Activated gamma-delta T cell treated with Interleukin-2 at 50 U/mL for 16 hours (primary cell): ENCODE measurements at places on chromosomes 12 and 14.

- no peak for DNase-seq
These were observed 124.7 kb downstream of the ZNF664 start for GRCh38 chr12:124097701-124098100.

GRCh38 chr12:40942326-40942725, 245.8 kb upstream of the PDZRN4 start:
- DNase-seq: no peak

DNA sequence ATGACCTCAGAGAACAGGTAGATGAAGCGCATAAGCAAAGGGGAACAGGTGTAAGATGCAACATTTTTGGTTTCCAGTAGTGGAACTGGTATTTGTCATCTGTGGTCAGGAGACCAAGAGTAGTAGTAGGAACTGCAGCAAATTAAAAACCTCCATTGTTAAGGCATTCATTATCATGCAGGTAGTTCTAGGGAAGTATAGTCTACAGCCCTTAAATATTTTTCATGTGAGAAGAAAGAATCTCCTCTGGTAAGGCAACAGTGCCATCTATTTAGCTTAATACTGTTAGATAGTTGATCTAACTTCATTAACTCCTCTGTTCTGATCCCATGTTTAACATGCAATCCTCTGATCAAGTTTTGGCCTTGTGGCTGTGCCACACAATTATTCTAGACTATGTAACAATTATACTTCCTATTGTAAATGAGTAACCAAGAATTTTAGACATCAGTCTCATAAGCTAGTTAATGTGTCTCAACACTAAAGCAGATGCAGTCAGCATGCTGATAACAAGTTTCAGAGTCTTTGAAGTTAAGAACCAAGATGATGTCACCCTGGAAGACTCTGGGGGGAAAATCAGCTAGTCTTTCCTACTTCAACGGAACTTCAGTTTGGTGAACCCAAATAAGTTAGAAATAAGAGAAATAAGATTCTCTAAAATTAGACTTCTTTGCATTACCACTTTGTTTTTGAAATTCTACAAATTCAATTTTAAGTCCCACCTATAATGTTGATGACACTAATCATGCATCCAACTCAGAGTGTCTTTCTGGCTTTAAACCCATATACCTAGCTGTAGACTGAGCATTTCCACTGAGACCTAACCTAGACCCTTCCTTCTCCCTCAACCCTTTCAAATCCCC, 70.9 kb downstream of the STXBP6 start:
- DNase-seq: no peak

GRCh38 chr14:103594265-103594664, 31.5 kb downstream of the COA8 start:
- DNase-seq: no peak

GRCh38 chr12:77995436-77996167, 164.9 kb downstream of the NAV3 start:
- no peak for DNase-seq

DNA sequence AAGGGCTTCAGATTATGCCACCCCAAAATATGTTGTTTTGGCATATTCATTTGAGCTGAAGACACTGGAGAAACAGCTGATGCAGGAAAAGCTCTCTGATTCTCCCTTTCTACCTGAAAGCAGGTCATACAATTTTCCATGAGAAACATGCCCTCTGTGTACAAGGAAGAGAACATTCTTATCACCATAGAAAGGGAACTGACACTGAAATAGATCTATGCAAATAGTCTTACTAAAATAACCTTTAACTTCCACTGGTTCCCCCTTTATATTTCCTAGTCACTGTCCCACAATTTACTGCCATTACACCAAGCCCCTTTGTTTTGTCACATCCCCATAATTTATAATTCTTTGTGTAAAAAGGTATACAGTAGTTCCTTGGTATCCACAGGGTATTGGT, 9.6 kb upstream of the PHC1 start:
- DNase-seq: no peak

GRCh38 chr12:68794653-68795251, 13.2 kb upstream of the MDM2 start:
- DNase-seq: no peak

- DNase-seq: no peak
These were observed 172.2 kb upstream of the DDHD1 start for GRCh38 chr14:53325176-53325806.

DNA sequence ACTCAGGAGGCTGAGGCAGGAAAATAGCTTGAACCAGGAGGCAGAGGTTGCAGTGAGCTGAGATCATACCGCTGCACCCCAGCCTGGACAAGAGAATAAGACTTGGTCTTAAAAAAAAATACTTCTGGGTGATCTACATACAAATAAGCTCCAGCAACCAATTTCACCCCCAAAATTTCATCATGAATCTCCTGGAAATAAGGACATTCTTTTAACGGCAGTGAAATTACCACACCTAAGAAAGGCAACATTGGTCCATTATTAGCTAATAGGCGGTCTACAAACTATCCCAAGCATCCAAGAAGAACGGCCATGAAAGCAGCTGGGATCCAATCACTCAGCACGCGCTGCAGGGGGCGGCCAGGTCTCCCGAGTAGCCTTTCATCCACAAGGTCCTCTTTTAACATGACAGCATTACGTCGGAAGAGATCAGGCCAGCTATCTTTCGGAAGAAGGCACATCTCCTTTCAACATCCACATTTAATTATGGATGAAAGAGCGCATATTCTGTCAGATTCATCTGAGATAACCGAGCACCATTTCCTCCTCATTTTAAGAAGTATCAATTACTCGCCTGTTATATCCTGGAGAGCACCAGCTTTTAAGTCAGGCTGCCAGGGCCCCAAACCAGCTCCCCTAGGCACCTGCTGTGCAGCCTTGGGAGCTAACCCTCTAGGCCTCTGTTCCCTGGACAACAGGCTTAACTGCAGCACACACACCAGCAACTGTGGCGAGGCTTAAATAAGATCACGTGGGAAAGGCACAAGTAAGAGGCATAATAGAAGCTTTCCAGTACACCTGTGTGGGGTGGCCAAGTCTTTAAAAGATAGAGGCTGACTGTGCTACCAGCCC, 4.2 kb downstream of the SLC15A4 start:
- DNase-seq: no peak

DNA sequence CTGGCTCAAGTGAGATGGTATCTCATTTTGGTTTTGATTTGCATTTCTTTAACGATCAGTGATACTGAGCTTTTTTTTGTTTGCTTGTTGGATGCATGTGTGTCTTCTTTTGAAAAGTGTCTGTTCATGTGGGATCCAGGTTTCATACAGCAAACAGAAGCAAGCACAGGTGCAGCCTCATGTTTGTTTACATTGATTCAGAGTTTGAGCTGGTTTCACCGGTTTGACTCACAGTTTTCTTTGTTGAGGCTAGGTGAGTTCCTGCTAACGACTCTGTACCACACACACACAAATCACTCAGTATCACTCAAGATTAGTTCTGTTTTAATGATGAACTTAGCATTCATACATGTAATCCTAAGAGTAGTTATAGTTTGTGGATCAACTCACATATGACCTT, 3.7 kb downstream of the OR10G2 start:
- no peak for DNase-seq

- DNase-seq: no peak
These were observed 150.9 kb downstream of the TTLL5 start for GRCh38 chr14:75811872-75812499.

GRCh38 chr12:121181181-121181580, 28.7 kb upstream of the P2RX4 start:
- DNase-seq: no peak

DNA sequence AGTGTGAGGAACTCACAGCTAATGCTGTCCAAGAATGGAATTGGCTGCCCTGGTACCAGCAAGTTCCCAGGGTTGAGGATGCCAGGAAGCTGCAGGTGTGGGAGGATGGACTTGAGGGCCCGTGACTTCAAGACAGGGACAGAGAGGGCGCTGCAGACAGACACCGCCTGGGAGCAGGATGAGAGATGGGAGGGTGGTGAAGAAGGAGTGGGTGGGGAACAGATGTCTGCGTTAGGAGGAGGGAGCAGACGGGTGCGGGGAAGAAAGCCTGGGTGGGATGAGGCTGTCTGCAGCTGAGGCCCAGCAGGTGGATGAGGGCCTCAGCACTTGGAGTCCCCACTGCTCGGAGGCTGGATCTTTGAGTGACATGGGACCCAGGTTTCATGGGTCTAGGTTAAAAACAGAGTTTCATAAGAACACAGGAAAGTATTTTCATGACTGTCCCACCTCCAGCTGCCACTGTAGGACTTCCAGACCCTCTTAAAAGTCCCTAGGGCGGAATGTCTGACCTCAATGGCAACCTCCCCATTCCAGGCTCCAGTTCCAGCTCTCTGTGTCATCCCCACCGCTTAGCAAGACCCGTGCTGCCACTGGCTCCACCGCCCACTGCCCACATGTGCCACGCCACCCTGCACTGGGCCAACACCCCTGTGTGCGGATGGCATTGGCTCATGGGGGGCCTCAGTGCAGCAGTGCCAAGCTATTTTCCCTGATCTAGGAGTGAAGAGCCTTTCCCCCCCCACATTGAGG, 70.3 kb upstream of the SCN8A start:
- no peak for DNase-seq

- no peak for DNase-seq
These were observed 21.4 kb downstream of the BCL2L14 start for GRCh38 chr12:12091977-12092663.

DNA sequence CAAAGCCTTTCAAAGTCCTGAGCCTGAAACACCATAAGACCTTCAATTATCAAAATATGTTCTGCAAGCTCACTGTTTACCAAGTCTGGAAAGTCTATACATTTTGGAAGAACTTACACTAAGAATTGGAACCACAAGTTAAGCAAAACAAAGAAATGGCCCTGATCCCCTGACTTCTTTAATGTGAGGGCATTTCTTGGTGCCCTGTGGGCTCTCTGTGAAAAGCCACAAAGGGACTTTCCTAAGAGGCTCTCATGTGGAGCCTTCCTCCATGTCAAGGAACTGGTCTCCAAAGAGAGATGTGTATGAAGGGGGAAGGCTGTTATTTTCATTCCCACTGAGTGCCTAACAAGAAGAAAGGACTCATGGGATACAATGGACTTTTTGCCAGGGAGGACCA, 13.5 kb upstream of the MYH6 start:
- no peak for DNase-seq

GRCh38 chr12:121112496-121112895, 20.2 kb upstream of the P2RX7 start:
- no peak for DNase-seq

- no peak for DNase-seq
These were observed 98.6 kb downstream of the GCH1 start for GRCh38 chr14:54803926-54804537.

DNA sequence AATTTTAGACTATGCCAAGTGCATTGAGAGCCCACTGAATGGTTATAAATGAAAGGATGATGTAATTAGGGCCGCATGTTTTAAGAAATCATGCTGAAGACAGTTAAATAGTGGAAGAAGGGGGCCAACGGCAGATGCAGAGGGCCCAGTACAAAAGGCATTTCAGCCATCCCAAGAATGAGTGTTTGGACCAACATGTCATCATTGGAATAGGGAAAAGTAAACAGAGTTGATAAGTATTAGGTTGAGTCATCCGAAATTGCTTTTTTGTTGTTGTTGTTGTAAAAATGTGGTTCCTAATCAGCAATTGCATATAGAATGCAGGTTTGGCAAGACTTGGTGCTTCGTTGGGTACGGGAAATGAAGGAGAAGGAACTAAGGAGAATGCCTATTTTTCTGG, 29.5 kb downstream of the BMP4 start:
- no peak for DNase-seq

DNA sequence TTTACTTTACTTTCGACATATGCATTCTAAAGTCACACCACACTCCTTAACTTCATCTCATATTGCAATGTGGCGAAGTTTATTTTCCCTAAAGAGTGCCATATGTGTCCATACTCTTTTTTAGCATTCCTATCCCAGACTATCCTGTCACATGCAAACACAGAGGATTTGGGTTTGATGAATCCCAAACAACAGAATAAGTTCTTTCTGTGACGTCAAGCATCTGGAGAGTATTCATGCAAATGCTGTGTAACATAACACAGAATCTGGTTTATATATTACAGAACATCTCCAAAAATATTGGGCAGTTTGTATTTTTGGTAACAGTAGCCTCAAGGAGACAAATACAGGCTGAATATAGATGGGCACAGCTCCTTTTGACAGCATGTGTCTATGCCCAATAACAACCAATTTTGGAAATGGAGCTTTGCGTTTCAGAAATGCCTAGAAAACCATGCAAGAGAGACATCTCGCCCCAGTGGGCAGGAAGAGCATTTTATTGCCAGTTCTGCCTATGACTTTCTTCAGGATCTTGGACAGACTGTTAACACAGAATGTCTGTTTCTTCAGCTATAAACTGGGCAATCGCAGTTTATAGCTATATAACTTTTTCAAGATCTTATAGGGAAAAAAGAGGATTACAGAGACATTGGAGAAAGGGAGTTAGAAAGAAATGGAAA, 190.8 kb downstream of the ADAMTS20 start:
- no peak for DNase-seq

- no peak for DNase-seq
These were observed 52.3 kb upstream of the BCL2L14 start for GRCh38 chr12:12018454-12018853.
